NCI-H460 (cell line): ENCODE measurements at places on chromosomes 1 and 21. TPM values are rescaled to one million over a fixed set of nuclear protein-coding genes. Genes with fewer than 3 reads are reported as not detected.

- DNase-seq = no peak
Measured at GRCh38 chr1:98920441-98921110, 84.1 kb downstream of the PLPPR5 start.

GRCh38 chr1:110089561-110090275 is 19.2 kb upstream of the ALX3 start:
- no peak for DNase-seq

DNA sequence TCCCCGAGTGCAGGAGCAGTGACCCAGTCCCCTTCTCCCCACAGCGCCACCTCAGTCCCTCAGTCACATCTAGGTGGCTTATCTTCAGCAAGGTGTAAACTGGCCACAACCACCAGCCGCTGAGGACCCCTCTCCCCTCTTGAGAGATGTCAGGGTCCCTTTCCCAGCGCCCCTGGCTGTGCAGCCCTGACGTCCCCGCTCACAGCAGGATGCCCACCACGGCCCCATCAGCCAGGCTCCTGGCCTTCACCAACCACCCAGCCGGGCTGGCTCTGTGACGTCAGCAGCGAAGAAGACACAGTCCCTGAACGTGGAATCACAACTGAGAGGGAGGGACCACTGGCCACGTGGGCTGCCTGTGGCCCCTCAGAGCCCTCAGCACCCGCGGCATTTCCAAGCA is 249.4 kb downstream of the NPHP4 start:
- DNase-seq = no peak

GRCh38 chr1:73593804-73594203 is 604.2 kb downstream of the LRRIQ3 start:
- no peak for DNase-seq

- DNase-seq = no peak
Measured at GRCh38 chr1:90768098-90768497, 51.0 kb upstream of the BARHL2 start.

DNA sequence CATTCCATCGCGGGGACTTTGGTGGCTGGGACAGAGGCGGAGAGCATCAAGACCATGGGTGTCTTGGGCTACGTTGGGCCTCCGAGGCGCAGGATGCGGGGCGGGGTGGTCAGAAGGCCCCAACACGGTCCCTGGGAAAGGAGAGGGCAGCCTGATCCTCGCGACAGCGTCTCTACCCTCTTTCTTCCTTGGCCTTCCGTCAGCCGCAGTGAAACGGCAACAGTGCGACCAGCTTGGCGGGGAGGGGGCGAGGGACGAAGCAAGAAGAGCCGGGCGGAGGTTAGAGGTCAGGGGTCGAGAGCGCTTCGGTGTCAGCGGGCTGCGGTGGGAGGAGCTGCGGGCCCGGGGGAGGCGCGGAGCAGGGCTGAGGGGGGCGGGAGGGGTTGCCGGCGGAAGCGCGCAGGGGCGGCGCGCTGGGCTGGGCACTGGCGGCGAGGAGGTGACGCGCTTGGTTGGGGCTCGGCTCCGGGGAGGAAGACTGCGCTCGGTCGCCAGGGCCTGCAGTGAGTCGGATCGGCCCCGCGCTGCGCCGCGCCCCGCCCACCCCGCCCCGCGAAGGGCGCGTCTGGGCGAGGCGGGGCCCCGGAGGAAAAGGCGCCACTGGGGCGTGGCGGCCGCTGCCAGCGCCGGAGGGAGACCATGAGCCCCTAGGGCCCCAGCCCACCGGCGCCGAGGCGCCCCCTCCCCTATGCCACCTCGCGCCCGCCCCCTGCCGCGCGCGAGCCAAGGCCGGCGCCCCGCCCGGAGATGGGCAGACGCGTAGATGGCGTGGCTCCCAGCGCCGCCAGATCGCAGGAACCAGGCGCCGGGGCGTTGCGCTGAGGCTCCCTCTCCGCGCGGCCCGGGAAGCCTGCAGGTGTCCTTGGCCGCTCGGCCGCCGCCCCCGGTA is at the start of gene KCNC4:
Gene KCNC4 (plus strand): TSS at position 600 of the 889 bp plus-strand sequence. CDS start 1,186 bp downstream, outside the sequence.
- DNase-seq = peak; percentile 65

- DNase-seq = no peak
Measured at GRCh38 chr1:169124459-169124858, 18.0 kb downstream of the ATP1B1 start.

GRCh38 chr1:37250371-37250770 is 216.1 kb upstream of the GRIK3 start:
- no peak for DNase-seq

GRCh38 chr21:45715441-45715840 is 71.9 kb downstream of the PCBP3 start:
- DNase-seq = no peak

- DNase-seq = no peak
Measured at GRCh38 chr1:47594627-47595026, 156.8 kb downstream of the FOXD2 start.

- DNase-seq = no peak
Measured at GRCh38 chr1:30027247-30027646, 696.1 kb downstream of the MATN1 start.

- no peak for DNase-seq
Measured at GRCh38 chr1:180854001-180854400, 58.7 kb upstream of the KIAA1614 start.

DNA sequence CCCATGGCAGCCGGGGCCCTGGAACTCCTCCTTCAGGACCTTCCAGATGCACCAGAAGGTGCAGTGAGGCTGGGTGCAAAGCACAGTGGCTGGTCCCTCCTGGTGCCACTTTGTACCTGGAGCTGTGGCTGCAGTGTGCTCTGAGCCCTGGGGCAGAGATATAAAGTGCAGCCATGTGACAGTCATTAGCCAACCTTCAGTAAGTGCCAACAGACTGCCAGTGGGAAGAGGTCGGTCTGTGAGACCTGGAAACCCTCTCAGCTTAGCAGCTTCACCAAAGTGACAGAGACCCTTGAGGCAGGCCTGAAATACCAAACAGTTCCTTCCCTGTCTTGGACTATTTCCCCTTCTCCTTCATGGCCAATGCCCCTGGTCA is 26.7 kb upstream of the NGF start:
- no peak for DNase-seq

- DNase-seq = no peak
Measured at GRCh38 chr1:33842348-33842747, 21.5 kb upstream of the HMGB4 start.

GRCh38 chr1:208174200-208174599 is 70.0 kb downstream of the PLXNA2 start:
- no peak for DNase-seq

- no peak for DNase-seq
Measured at GRCh38 chr1:215631489-215631888, 64.4 kb downstream of the KCTD3 start.

GRCh38 chr21:31162079-31162699 is 123.9 kb upstream of the KRTAP19-8 start:
- DNase-seq = no peak

- no peak for DNase-seq
Measured at GRCh38 chr21:26280775-26281174, 110.2 kb upstream of the APP start.

GRCh38 chr1:223068900-223069665 is 74.0 kb downstream of the TLR5 start:
- no peak for DNase-seq

- DNase-seq = no peak
Measured at GRCh38 chr1:31811605-31812004, 4.2 kb downstream of the SPOCD1 start.

DNA sequence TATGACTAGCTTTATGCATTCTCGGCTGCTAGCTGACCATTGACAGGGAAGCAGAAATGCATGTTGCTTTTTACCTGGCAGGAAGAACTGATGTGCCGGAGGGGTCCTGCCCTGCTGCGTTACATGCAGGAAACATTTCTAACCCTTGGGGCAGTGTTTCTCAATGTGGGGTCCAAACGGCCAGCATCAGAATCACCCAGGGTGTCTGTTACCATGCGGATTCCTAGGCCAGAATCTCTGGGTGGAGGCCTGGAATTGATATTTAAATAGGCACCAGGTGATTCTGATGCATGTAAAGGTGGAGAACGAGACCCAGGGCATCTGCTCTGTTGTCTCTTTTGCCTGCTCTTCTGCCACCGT is 182.7 kb downstream of the PCP4 start:
- no peak for DNase-seq

- no peak for DNase-seq
Measured at GRCh38 chr1:182679684-182680083, 4.7 kb downstream of the RGS8 start.

RGS1 gene
- total RNA-seq = not detected in 2 replicates

INAVA gene
- 0.10 and 1.2 TPM in 2 replicates for total RNA-seq

CCDC27 gene
- total RNA-seq = not detected in 2 replicates

CDA gene
- 0.35 TPM in 1 of 2 replicates, not detected in the other for total RNA-seq

CD52 gene
- not detected in 2 replicates for total RNA-seq

LY9 gene
- total RNA-seq = not detected in 2 replicates

USF1 gene
- 49.2 and 51.2 TPM in 2 replicates for total RNA-seq

PLA2G2D gene
- total RNA-seq = not detected in 2 replicates

RPS6KA1 gene
- total RNA-seq = 11.5 and 11.7 TPM in 2 replicates

OPRD1 gene
- total RNA-seq = not detected in 2 replicates

HTR1D gene
- 3.6 and 3.7 TPM in 2 replicates for total RNA-seq

AKR7A2 gene
- 27.5 and 29.9 TPM in 2 replicates for total RNA-seq
